ENCODE measurements at places on chromosomes 12 and 14. TPM values are rescaled to one million over a fixed set of nuclear protein-coding genes. Genes with fewer than 3 reads are reported as not detected.
A peak's percentile ranks its signal among the peaks of the same experiment; 100 is the strongest.

GRCh38 chr14:52094546-52095271 is 25.9 kb upstream of the NID2 start:
- DNase-seq = no peak

Gene ARHGAP9
- 103 TPM for total RNA-seq

DNA sequence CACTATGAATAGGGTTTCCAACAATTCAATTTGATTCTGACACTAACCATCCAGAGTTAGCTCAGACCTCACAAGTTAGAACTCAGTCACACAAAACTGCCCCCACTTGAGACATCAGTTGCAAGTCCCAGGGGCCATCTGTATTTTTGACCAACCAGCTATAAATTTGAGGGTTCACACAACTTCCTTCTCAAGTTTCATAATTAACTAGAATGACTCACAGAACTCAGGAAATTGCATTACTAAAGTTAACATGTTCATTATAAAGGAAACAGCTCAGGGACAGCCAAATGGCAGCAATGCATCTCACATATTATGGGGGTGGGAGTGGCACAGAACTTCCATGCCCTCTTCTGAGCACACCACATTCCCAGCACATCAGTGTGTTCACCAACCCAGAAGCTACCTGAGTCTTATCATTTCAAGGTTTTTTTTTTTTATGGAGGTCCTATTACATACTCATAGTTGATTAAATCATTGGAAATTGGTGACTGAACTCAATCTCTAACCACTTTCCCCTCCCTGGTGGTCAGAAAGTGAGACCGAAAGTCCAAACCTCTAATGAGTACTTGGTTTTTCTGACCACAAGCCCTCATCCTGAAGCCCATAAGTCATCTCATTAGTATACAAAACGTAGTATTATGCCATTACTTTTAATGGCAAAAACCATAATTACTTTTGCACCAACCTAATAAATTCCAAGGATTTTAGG is 1721.5 kb upstream of the SEL1L start:
- DNase-seq = no peak

DNA sequence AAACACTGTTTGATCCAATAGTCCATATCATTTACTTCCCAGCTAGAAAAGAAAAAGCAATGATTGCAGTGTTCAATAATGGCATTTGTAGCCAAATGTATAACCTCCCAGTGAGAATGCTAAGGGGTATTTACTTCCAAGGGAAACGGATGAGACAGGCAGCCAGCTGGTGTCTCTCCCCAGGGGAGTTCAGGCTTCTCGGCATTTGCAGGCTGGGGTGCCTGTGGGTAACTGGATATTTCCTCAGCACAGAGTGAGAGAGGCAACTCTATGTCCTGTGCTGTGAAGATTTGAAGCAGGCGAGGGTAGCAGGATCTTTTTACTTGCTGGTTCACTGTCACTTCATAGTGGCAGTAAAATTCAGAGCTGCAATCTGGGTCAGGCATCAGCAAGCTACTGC is 1455.6 kb upstream of the TMEM132C start:
- no peak for DNase-seq

DNA sequence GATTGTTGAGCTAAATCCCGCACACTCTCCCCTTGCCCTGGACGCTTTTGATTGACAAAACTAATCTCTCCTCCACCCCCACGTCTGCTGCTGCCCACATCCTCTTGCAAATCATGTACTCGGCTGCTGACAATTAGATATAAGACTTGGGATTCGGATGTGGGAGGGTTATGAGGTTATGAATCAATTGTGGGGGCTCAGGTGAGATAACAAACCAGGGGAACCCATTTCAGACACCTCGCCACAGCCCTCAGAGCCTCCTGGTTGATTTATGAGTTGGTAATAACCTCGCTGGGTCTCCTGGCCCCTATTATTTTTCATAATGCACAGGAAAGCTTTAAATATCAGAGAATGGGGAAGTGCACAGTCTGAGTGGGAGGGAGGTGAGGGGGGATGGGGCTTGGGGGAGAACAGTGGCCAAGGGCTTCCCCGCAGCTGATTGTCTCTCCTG is 449.9 kb downstream of the DPF3 start:
- peak; percentile 76 for DNase-seq

Measured in activated CD4-positive, alpha-beta T cell treated with anti-CD3 and anti-CD28 coated beads, Interleukin-2, amount 10 ng/mL, durations not matched to agents 24 days and 14 days (primary cell).